ENCODE measurements at places on chromosomes 5 and 9.

GRCh38 chr9:136160995-136161610 is 42.4 kb upstream of the TMEM250 start:
- no peak for DNase-seq

GRCh38 chr5:89628876-89629635 is 746.1 kb upstream of the MEF2C start:
- DNase-seq: no peak

GRCh38 chr5:89081360-89081759 is 198.4 kb upstream of the MEF2C start:
- DNase-seq: no peak

DNA sequence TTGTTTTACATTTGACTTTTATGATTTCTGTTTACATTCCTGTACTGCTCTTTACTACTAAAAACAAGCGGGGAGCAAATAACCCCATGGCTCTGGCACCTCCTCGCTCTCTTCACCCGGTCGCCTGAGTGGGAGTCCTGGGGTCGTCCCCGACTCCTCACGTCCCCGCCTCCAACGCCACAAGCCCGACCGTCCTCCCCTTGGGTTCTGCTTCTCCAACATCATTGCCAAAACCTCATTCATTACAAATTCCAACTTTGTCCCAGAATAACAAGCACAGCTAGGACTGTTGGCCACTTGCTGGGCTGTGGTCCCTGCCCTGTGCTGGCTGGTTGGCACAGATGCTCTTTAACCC is 35.1 kb downstream of the MRPL36 start:
- DNase-seq: no peak

DNA sequence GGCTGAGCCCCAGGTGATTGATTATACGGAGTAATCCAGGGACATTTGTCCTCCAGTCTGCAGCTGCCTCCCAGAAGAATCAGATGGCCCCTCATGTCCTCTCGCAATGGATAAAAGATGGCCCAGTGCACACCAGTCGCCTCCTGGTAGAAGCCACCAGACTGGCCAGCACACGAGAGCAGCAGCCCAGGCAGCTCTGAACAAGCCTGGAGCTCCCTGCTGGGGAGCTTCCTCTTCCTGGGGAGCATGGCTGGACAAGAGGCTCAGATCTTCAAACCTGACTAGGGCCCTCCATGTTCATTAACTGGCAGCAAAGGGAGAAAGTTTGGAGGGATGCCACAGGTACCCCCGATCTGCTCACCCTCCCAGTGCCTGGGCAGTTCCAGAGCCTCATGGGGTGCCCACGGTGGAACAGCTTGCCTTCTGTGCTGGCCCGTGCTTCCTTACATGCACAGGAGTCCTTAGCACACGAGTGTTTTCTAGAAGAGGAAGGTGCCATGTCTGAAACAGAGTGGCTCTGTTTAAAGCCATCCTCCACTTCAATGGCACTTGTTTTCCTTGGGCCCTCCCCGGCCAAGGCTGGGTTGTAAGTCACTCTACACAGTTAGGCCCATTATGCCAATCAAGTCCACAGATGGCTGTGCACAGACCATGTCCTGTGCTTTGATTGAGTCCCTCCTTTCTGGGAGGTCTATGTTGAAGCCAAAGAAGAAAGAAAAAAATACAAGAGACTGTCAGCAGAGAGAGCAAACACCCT is 75.6 kb downstream of the PRRT1B start:
- no peak for DNase-seq

GRCh38 chr5:62720031-62720441 is 141.4 kb downstream of the LRRC70 start:
- peak; percentile 28 for DNase-seq

GRCh38 chr5:34487956-34488355 is 168.2 kb upstream of the RAI14 start:
- DNase-seq: no peak

GRCh38 chr5:125065741-125066140 is 319.3 kb upstream of the ZNF608 start:
- DNase-seq: no peak

DNA sequence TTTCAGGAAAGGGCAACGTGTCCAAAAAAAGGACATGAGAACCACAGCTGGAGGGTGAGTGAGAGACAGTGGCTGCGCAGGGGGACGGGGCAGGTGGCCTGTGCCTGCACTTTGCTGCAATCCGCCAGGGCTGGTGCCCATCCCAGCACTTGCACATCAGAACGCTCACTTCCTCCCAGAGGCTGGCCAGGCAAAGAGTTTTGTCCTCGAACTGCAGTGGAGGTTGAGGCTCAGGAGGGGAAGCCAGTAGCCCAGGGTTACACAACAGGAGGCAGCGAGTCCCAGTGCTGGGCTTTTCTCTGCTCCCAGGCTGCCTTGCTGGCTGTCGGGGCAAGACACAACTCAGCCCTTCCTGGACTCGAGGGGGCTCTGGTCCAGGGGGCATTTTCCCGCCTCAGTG is 33.1 kb downstream of the CRB2 start:
- no peak for DNase-seq

DNA sequence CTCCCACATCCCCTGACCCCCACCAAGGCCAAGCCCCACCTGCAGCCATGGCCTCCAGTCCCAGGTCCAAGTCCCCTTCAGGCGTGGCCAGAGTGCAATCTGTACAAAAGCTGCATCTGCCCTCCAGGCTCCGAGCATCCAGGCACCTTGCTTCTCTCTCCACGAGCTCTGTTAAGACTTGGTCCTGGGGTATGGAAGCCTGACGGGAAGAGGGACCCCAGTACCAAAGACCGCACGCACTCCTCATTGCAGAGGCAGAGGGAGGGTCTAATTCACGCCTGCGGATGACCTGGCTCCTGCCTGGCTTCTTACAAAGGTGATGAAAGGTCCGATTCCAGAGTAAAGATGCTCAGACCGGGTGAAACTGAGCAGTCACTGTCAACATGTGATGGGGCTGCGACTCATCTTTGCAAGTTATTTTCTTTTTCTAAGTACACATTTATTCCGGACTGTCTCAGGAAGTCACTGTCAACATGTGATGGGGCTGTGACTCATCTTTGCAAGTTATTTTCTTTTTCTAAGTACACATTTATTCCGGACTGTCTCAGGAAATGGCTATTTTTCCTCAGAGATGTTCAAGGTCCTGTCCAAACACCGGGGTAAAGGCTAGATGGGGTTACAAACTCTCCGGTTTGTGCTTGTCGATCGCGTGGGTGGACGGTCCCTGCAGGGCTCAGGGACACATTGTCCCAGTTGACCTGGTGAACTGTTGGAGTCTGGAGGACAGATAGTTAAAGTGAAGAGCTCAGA is 252.0 kb upstream of the IRX4 start:
- DNase-seq: no peak

DNA sequence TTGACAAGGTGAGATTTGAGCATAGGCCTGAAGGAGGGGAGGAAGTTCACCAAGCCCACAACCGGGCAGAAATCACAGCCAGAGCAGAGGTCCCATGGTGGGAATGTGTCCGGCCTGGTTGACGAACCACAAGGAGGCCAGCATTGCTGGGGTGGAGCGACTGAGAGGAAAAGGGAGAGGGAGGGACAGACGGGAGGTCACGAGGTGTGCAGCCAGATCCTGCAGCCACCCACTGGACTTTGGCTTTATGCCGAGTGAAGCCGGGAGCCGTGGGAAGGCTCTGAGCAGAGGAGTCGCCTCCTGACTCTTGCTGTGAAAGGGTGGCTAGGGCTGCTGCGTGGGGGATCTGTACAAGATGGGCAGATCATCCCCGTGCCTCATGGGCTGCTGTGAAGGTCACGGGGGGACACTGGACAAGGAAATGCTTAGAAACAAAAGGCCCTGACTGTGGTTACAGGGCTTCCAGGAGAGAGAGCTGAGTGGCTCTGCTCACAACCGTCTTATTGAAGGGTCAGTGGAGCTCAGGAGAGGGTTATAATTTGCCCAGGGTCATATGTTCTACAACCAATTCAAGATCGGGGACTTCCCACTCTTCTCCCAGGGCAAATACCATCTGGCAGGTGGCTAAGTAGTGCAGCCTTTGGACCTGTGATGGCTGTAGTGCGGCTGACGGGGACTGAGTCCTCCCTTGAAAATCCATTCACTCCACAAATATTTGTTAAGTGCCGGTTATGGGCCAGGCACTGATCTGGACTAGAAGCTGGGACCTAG is 15.6 kb upstream of the CD74 start:
- DNase-seq: peak; percentile 58

- DNase-seq: no peak
Measured at GRCh38 chr9:111730937-111731567, 63.7 kb downstream of the SHOC1 start.

GRCh38 chr5:23591250-23591649 is 83.8 kb downstream of the PRDM9 start:
- DNase-seq: no peak

GRCh38 chr5:14144586-14145434 is 1.7 kb downstream of the TRIO start:
- peak; percentile 48 for DNase-seq

DNA sequence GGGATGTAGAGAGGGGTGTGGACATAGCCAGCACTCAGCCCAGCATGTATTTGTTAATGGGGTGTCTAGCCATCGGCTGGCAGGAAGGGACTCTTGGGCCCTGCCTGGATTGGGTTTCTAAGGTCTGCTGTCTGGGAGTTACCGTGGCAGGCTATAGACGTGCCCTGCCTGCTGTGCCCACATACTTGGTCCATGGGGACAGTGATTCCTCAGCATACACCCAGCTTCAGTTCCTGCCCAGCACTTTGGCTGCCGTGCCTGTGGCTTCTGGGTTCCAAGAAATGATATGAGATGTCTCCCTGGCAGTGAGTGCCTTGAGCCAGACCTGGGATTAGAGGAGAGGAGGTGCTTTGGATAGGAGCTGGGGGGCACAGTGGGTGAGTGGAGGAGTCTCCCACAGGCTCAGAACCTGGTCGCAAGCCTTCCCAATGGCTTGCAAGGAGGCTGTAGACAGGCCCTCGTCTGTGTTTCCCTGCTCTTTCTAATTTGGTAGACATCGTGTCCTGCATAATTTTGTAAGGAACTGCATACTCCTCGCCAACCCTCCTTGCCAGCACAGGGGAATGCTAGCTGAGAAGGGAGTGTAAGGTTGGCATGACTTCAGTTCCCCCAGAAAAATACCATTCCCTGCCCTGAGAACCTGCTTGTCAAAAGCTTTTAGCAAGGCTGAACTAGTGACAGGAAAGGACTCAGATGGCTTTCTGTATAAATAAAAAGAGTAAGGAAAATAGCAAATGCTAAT is 287.9 kb downstream of the ZSWIM6 start:
- DNase-seq: no peak

DNA sequence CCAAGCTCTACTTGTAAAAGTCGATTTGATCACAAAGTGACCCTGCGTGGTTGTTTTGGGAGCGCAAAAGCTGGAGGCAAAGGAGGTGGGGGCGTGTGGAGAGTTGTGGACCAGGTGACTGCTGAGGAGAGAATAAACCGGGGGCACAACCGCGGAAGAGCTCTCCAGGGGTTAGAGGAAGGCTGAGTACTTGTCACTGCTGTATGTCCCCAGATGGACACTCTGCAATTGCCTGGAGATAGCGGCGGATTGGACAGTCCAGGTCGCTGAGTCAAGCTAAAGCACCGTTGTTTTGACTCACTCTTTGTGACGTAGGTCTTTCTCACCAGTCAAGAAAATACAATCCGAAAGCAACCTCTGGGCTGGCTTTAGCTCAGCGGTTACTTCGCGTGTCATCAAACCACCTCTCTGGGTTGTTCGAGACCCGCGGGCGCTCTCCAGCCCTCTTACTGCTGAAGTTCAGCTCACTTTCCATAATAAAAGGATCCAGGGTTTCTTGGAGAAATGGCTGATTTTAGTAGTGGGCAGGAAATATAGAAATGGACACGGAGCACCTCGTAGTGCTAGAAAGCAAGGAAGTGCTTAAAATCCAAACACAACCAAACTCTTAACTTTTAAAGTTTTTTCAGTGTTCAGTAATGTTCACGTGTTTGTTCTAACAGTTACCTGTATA is 25.7 kb downstream of the ZMAT2 start:
- peak; percentile 28 for DNase-seq

- DNase-seq: no peak
Measured at GRCh38 chr5:60541980-60542379, 158.0 kb downstream of the DEPDC1B start.

DNA sequence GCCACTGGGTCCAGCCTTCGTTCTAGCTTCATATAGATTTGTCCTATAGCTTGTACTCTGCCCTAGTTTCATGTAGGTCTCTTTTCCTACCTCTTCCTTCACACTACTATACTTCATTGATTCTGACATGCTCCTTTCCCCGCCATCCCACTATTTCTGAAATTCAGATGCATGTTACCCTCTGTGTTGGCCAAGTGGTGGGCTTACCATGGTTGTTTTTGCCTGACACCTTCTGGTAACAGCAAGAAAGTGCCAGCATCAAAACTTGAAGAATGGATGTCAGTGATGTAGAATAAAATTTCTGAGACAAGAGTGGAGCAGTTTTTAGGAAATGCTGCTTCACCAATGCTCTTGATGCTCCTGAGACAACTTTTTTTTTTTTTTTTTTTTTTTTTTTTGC is 19.5 kb upstream of the SERINC5 start:
- no peak for DNase-seq

- no peak for DNase-seq
Measured at GRCh38 chr9:87181670-87182069, 234.4 kb upstream of the GAS1 start.

DNA sequence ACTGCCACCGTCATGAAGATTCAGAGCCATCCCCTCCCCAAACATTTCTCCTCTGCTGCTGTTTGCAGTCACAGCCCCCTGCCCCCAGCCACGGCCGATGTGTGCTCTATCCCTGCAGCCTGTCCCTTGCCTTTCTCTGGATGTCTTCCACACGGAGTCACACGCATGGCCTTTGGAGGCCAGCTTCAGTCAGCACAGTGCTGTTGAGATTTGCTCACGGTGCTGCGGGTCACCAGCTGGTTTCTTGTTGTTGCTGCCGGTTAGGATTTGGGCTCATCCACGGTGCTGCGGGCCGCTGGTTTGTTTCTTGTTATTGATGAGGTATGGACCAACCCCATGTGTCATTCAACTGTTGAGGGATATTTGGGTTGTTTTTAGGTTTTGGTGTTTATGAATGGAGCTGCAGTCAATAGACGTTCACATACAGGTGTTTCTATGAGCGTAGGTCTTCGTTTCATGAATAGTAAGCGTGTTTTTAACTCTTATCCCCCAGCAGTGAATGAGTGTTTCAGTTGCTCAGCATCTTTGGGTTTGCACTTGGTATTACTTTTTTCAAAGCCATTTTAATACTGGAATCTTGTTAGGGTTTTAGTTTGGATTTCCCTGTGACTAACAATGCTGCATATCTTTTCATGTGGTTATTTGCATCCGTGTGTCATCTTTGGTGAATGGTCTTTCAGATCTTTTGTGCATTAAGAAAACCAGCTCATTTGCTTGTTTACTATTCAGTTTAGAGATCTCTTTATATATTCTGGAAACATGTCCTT is 57.6 kb downstream of the AHRR start:
- DNase-seq: no peak

GRCh38 chr9:18330401-18331309 is 143.3 kb upstream of the ADAMTSL1 start:
- DNase-seq: no peak

DNA sequence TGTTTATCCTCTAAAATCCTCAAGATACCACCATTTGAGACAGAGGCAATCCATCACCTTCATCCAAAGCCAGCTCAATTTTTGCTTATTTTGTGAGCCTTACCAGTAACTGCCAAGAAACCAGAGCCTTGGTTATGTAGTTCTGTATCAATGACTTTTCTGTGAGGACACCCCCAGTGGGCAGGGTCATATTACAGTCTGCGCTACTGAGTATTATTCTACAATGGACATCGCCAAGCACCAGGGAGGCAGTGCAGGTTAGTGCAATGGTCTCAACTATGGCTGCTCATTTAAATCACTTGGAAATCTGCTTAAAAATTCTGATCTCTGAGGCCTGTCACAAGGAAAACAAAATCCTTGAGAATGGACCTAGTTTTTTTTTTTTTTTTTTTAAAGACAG is 90.5 kb upstream of the NIPAL4 start:
- DNase-seq: no peak

Data from HuH-7.5 (cell line).